ENCODE measurements at places on chromosomes 3 and 15.

GRCh38 chr3:81354119-81354518, 407.3 kb downstream of the GBE1 start:
- no peak for DNase-seq

DNA sequence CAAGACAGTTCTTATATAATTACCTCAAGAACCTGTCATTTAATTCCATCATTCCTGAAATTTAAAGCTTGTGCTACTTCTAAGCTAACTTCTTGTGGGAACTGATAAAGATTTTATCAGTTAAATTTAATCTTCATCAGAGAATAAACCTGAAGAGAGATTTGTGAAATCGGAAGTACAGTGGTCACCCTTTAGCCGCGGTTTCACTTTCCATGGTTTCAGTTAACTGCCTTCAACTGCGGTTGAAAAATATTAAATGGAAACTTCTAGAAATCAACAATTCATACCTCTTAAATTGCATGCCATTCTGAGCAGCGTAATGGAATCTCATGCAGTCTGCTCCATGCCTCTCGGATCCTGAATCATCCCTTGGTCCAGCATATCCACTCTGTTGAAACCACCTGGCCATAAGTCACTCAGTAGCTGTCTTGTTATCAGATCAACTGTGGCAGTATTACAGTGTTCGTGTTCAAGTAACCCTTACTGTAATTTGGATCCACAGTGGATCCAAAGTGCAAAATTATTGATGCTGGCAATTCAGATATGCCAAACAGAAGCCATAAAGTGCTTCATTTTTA, 626.1 kb downstream of the CADM2 start:
- no peak for DNase-seq

DNA sequence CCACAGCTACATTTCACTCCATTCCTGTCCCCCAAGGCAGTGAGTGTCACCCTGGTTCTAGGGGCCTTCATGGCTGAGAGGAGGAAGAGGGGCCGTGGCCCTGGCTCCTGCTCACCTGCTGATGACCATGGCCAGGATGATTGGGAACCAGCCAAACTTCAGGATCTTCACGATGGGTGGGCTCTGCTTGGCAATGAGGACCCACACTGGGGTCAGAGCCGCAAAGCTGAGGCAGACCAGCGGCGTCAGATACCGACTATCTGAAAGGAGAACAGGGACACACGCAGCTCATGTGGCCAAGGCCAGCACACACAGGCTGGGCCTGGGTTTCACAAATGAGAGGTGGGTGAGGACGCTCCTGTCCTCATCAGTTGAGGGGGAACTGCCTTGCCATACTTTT, 47.6 kb downstream of the ROPN1B start:
- no peak for DNase-seq

DNA sequence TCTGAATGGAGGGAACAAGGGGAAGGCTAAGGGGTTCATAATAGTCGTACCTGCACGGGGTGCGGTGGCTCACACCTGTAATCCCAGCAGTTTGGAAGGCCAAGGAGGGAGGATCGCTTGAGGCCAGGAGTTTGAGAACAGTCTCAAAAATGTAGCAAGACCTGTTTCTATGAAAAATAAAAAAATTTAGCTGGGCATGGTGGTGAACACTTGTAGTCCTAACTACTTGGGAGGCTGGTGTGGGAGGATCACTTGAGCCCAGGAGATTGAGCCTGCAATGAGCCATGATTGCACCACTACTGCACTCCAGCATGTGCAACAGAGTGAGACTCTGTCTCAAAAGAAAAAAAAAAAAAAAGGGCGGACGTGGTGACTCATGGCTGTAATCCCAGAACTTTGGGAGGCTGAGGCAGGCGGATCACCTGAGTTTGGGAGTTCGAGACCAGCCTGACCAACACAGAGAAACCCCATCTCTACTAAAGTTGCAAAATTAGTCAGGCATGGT, 17.9 kb upstream of the HDAC11 start:
- DNase-seq: no peak

- no peak for DNase-seq
These were observed 10.9 kb upstream of the PXK start for GRCh38 chr3:58321791-58322190.

DNA sequence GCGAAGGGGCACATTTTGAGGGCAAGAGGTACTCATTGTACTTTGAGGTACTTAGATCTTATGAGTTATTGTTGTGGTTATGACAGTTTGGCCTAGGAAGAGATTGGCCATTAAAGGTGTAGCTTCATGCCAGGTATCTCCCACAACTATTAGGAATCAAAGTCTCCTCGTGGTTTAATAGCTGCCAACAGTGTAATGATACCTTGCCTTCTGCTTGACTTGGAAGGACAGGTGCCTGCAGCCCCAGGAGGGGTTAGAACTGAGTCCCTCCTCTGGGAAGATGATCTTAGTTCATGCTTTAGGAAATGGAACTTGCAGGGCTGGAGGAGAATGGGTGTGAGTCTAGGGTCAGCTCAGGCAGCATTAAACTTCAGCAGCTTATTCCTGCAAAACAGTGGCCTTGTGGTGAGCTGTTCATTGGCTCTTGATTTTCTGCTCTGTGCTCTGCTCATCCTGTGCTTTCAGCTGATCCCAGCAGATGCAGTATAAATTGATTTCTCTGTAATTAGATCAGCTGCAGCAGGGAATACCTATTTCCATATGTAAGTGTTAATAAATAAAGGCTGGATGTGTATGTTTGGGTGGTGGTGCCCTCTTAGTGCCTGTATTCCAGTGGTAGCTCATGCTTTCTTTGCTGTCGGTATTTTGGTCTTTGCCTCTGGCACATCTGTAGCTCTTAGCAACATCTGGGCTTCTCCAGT, 40.5 kb downstream of the ZNF609 start:
- no peak for DNase-seq

- DNase-seq: no peak
These were observed 93.6 kb downstream of the PLCL2 start for GRCh38 chr3:16978234-16978920.

All from lung microvascular endothelial cell (primary cell).